RWPE2 (cell line): ENCODE measurements at places on chromosomes 4 and X.

DNA sequence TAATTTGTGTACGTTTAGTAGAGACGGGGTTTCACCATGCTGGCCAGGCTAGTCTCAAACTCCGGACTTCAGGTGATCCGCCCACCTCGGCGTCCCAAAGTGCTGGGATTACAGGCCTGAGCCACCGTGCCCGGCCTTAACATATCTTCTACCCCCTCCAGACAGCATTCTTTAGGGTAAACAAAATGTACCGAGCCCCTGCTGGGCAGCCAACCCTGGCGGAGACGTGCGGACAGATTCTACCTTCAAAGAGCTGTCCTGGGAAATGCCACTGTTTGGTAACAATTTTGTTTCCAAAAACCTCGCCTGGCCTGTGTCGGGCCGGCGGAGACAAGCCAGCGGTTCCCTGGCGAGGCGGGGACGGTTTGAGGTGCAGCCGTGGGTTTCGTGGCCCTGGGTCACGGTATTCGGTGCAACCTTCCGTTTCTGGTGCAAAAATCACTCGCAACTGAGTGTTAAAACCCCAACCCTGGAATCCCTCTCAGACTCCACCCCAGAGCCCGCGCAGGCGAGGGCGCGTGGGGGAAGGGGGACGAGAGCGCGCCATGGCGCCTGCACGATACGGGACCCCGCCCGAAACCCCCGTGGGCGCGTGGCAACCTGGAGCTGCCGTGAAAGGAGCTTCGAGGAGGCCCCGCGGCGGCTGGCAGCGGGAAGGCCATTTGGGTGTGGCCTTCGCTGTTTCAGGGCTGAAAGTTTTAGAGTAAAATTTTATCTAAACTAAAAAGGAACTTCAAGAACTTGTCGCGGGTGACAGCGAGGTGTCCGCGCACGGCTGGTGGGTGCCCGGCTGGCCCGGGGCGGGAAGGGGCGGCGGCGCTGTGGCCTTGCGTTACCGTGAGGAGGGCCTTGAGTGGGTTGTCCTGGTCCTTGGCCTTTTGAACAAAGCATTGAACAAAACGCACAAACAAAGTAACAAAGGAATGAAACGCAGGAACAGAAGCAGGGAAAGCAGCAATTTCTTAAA, 17.0 kb downstream of the MRFAP1 start:
- DNase-seq: no peak

DNA sequence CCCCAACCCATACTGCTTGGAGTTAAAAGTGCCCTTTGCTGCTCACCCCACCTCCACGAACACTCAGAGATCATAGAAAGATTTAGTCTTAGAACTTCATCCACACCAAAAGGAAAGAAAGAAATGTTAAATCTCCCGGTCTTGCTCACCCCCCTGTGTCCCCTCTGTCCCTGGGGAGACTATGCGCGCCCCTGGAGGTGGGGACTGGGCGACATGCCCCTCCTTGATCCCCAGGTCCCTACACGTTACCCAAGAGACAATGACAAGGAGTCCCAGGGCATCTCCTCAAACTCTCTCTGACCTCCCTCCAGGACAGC, 620 bp downstream of the ITM2A start:
- DNase-seq: no peak

- no peak for DNase-seq
Observed at GRCh38 chrX:72041871-72042851, 89.6 kb downstream of the RTL5 start.

DNA sequence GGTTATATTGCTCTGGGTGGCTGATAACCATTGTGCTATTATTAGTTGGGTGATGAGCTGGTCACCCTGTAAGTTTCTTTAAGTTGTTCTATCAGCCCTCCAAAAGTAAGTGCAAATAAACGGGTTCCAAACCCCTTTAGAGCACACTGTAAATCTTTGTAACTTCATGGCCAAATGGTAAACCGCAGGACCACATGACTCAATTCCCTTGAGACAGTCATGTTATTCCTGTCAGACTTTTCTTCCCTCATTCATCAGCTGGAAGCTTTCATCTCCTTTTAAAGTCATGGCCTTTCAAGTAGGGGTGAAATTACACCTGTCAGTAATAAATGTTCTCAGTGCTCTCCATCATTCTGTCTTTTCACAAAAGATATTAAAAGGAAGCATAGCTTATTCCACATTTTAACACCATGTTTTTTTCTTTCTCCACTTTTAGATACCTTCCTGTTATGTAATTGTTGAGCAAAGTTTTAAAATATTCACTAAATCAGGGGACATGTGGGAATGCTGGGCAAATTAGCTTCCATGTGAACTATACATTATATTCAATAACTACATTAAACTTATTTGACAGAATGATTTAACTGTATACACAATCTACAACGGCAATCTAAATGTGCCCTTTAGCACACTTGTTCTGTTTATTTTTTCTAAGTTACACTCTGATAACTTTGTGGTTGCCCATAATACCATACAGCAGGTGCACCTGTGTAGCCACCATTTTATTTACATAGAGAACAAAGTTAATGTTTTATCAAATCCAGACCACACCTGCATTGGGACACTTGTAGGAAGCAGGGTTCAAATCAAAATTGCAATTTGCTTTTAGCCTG, 275.5 kb downstream of the CFAP299 start:
- no peak for DNase-seq

GRCh38 chrX:13499736-13500135, 69.7 kb upstream of the EGFL6 start:
- DNase-seq: no peak
